Activated naive CD4-positive, alpha-beta T cell treated with anti-CD3 and anti-CD28 coated beads, Interleukin-2, amount 10 ng/mL, durations not matched to agents 7 days and 5 days (primary cell): ENCODE measurements at places on chromosomes 3 and 15.
A peak's percentile ranks its signal among the peaks of the same experiment; 100 is the strongest.

DNA sequence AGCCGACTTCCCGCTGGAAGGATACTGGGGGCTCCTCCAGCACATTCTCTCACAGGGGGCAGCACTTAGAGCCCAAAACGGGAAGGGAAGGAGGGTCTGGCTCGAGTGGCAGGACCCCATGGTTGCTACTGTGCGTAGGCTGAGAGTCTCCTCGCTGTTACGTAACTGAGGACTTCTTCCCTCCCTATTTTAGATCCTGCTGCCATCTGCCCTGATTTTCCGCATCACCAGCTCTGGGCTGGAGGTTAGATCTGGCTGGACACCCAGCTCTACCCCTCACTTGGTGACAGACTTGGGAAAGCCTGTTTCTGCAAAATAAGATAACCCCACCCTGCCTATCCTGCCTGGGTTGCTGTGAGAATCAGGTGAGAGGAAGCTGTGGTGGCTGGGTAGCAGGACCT, 47.7 kb downstream of the BDH1 start:
- DNase-seq: no peak

DNA sequence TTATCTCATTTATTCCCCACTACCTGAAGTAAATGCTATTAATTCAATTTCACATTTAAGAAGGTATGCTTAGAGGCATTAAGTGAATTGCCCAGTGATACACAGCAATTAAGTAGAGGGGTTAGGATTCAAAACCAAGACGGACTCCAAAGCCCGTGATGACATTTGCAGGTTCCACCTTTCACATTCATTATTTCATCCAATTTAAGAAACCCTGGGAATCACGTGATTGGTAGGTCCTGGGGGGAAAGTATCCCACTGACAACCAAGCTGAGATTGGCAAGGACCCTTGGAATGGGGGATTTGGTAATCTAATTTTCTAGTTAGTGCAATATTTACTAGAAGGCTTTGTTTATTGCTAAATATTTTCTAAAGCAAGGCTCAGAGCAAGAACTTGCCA, 1.8 kb downstream of the POMGNT2 start:
- no peak for DNase-seq

- DNase-seq: no peak
Measured at GRCh38 chr15:100671858-100672543, 69.6 kb downstream of the ASB7 start.

GRCh38 chr3:51621091-51621892, 49.8 kb upstream of the TEX264 start:
- no peak for DNase-seq

- DNase-seq: no peak
Measured at GRCh38 chr15:40297356-40297755, 10.4 kb downstream of the PLCB2 start.

DNA sequence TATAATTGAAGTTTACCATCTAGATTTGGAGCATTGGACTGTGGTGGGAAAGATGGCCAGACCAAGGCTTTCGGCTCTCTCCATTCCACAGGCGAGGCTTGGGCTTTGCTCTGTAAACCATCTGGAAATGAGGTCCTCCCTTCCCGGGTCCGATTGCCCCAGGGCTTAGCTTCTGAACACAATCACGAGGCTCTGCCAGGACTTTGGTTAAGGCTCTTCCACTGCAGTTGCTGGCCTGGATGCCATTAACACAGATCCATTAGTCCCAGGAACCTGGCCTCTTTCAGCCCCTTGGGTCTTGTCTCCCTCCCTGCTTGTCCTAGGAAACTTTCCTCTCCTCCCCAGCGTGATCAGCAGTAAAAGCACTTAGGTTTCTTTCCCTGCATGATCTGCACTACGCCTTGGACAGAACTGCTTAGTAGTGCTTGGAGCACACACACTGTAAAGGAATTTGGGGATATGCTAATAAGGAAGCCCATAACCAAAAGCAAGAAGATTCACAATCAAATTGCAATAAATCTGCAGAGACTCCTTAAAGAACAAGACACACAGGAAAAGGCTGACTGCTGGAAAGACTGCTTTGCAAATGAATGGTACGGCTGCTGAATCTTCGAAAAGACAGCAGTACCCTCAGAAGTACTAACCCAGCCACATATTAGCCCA, 154.3 kb downstream of the ECT2 start:
- no peak for DNase-seq

- DNase-seq: peak; percentile 54
Measured at GRCh38 chr3:184284696-184285095, 8.9 kb downstream of the ECE2 start.

DNA sequence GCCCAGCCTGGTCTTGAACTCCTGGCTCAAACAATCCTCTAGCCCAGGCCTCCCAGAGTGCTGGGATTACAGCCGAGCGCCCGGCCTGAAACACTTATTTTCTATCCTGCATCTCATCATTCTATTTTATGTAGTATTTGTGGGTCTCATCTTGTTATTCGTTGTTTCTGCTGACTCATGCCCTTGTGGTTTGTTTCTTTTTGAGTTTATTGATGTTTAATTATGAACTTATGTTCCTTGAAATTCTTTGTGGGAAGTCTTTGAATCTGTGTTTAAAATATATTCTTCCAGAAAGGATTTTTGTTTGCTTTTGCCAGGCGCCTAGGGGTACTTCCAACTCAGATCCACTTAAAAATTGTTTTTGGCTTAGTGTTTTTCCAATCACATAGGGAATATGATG, 78.3 kb upstream of the C15orf39 start:
- DNase-seq: no peak

DNA sequence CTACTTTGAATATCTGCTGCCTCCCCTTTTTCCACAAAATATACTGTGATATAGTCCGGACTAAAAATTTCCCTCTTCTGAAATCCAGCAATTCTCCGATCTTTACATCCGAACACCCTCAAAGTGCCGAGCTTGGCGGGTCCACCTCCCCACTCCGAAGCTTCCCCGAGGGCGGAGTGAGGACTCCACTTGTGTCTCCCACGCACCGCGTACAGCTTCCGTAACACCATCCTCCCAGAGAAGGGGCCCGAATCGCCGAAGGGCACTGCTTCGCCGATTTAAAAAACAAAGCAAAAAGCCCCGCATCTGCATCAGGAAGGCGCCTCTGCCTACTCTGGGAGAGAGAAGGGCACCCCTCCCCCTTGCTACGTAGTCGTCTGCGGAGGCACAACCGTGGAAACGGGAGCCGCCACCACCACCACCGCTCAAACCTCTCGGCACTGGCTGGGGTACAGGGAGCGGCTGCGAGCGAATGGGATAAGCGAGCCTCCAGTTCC, 551 bp downstream of the NCBP2 start:
- peak; percentile 73 for DNase-seq

DNA sequence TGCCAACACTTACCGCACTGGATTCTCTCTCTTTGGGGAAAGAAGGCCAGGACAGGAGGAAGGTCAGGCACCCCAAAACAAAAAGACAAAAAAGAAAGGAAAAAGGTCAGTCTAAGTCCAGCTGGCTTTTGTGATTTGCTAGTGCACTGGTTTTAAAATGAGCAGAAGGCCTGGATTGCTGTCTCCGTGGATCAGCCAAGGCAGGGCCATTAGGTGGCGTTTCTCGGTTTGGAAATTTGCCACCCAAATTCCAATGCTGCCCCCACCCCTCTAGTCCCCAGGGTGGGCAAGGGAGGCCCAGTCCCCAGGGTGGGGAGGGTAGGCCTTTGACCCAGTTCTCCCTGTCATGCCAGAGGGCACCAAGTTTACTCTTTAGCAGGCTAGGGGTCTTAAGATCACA, 33.3 kb downstream of the TLE3 start:
- DNase-seq: no peak

DNA sequence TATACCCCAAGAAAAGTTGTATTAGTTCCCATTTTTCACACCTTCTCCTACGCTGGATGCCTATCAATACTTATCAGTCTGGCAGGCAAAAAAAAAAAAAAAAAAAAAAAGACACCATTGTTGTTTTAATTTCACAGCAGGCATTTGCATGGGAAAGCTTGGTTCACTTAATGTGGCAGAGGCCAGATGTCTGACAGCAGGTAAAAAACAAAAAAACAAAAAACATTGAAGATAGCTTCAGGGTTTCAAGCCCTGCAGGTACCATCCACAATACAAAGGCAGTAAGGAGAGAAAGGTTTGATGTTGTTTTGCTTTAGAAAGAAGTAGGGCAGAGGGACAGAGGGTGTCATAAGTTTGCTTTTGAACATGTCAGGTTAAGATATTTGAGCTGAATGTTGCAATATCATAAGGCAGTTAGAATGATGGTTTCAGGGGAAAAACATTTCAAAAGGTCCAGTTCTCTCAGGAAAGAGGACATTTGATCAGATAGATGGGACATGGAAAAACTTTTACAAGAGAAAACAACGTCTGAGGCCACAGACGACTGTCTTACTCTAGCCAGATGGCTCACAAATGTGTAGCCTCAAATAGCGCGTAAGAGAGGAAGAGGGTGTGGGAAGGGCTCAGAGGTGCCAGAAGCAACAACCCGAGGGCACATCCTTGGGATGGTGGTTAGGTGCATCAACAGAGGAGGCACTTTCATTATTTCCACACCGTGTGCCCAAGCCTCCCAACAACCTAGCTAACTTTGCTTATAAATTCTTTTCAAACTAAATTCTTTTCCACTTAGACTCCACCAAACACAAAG, 25.7 kb downstream of the PCOLCE2 start:
- DNase-seq: no peak

GRCh38 chr3:70501561-70501960, 189.1 kb upstream of the MDFIC2 start:
- no peak for DNase-seq

DNA sequence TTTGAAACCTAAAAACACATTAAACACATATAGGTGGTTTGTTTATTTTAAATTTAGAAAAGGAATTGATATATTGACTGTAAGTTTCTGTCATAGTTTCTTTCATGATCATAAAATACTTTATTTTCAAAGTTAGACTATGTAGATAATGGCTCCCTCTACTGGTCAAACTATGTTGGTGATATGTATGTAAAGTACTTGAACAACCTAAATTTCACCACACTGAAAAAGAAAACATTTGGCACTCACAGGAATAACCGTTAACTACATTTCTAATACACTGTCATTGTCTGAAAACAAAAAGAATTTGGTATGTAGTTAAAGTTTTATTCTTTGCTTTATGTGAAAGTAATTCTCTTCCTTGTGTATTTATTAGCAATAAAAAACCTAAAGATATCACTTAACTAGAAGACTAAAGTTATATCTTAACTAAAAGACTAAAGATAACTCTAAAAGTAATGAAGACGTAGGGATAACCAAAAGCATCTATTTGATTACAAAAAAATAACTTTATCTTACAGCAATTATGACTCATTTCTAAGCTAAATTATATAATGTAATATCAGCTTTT, 427.5 kb downstream of the VGLL3 start:
- no peak for DNase-seq

- no peak for DNase-seq
Measured at GRCh38 chr3:140487566-140487965, 190.3 kb upstream of the TRIM42 start.

DNA sequence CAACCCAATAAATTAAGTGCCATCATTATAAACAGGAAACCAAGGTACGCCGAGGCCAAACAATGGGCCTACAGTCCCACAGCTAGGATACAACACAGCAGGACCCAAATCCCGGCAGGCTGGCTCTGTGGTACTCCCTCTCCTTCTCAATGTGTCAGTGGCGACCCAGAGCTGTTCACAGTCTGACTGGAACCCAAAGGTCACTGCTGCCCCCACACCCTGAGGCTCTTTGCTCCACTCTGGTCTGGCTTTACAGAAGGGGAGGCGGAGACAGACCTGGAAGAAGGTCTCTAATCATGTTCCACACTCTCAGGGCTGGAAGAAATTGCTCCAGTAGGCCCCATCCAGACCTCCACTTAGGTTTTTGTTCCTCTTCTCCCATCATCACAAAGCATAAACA, 48.5 kb upstream of the LMCD1 start:
- no peak for DNase-seq

DNA sequence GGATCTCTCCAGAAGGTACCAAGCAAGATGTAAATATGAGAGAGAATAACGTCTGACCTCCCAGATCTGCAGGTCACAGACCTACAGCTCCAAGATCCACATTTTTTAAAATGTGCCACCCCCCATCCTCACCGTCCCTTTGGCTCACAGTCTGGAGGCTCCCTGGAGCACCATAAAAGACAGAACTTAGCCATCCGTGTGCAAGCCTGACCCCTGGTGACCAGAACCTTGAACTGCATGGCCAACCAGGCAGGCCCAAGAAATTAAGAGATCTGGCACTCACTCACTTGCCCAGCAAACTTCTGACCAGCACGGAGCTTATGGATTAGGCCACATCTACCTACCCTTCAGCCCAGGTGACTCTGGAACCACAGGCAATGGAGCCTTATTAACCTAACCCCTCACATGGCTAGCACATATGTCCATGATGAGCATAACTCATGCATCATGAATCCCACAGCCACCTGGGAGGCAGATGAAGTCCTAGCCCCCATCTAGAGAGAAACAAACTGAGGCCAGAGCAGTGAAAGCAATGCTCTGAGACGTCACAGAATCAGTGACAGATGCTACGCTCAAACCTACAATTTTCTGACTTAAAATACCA, 275.3 kb downstream of the UACA start:
- peak; percentile 82 for DNase-seq

DNA sequence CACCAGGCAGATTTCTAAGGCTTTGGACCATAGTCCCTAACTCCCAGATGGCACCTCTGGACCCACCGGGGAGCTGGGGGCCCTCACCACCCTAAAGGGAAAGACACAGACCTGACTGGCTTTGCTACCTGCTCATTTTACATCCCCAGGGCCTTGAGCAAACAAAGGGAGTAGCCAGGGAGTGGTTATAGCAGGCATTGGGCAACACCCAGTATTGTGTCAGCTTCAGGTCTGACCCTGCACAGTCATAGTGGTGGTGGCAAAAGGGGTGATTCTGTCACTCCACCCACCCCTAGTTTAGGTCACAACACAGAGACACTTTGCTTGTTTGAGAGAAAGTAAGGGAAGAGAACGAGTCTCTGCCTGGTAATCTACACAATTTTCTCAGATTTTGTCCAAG, 352.5 kb downstream of the DIPK2A start:
- no peak for DNase-seq
